ENCODE measurements at places on chromosomes 6 and 20. TPM values are rescaled to one million over a fixed set of nuclear protein-coding genes. Genes with fewer than 3 reads are reported as not detected.

Gene SALL4
- total RNA-seq: 0.16 TPM

Gene KCNK5
- total RNA-seq: 0.87 TPM

Gene GPX5
- total RNA-seq: not detected

Gene TRAPPC3L
- 3.5 TPM for total RNA-seq

Gene PTCHD4
- total RNA-seq: not detected

Gene EFCAB8
- 0.32 TPM for total RNA-seq

Gene PNLDC1
- 1.2 TPM for total RNA-seq

Gene VSTM2L
- not detected for total RNA-seq

Gene RNF144B
- total RNA-seq: 2.3 TPM

Gene DTD1
- total RNA-seq: 22.8 TPM

Gene FAM110A
- 14.1 TPM for total RNA-seq

Gene PROKR2
- not detected for total RNA-seq

Gene PTPN1
- 67.7 TPM for total RNA-seq

Gene DCBLD1
- total RNA-seq: 1.8 TPM

Gene TPBG
- 2.5 TPM for total RNA-seq

Gene MEP1A
- not detected for total RNA-seq

Gene BCAS1
- not detected for total RNA-seq

Gene GPR6
- total RNA-seq: not detected

Gene FAM209B
- total RNA-seq: 1.5 TPM

Gene CD164
- total RNA-seq: 176 TPM

Gene RIN2
- total RNA-seq: 1.0 TPM

Gene SMLR1
- total RNA-seq: not detected

Gene FLOT1
- total RNA-seq: 25.6 TPM

Gene OR12D3
- not detected for total RNA-seq

Gene KCNB1
- 0.21 TPM for total RNA-seq

Gene GSTA2
- total RNA-seq: not detected

Gene NR2E1
- total RNA-seq: not detected

Gene CTAGE9
- total RNA-seq: not detected

Gene PRPH2
- total RNA-seq: not detected

Gene CCDC170
- total RNA-seq: not detected

Gene BPI
- total RNA-seq: not detected

Gene GRM1
- total RNA-seq: not detected

Gene PRICKLE4
- total RNA-seq: not detected

Gene CST5
- total RNA-seq: not detected

Gene NEURL2
- total RNA-seq: 1.5 TPM

Gene ACTL10
- 1.2 TPM for total RNA-seq

Gene CGAS
- total RNA-seq: 21.4 TPM

Gene PERP
- 4.3 TPM for total RNA-seq

Gene CAGE1
- total RNA-seq: 0.60 TPM

Gene EYS
- total RNA-seq: not detected

Gene HDGFL1
- not detected for total RNA-seq

Gene TCP11
- not detected for total RNA-seq

Gene FOXC1
- 0.21 TPM for total RNA-seq

Gene CFAP61
- not detected for total RNA-seq

Gene CRISP3
- total RNA-seq: not detected

Gene TBC1D32
- total RNA-seq: 8.6 TPM

Gene VWA7
- 2.8 TPM for total RNA-seq

Gene FILIP1
- 0.08 TPM for total RNA-seq

Gene PI16
- 28.5 TPM for total RNA-seq

Gene VPS16
- 41.9 TPM for total RNA-seq

Gene OOEP
- total RNA-seq: not detected

Gene ADGRF1
- not detected for total RNA-seq

Gene C20orf204
- 10.4 TPM for total RNA-seq

Gene TNXB
- total RNA-seq: 7.3 TPM

Gene FUT9
- total RNA-seq: not detected

Gene THBD
- total RNA-seq: 1.1 TPM
